ENCODE measurements at places on chromosomes 7 and 10.

GRCh38 chr7:159070431-159071148, 74.1 kb downstream of the VIPR2 start:
- DNase-seq = no peak

DNA sequence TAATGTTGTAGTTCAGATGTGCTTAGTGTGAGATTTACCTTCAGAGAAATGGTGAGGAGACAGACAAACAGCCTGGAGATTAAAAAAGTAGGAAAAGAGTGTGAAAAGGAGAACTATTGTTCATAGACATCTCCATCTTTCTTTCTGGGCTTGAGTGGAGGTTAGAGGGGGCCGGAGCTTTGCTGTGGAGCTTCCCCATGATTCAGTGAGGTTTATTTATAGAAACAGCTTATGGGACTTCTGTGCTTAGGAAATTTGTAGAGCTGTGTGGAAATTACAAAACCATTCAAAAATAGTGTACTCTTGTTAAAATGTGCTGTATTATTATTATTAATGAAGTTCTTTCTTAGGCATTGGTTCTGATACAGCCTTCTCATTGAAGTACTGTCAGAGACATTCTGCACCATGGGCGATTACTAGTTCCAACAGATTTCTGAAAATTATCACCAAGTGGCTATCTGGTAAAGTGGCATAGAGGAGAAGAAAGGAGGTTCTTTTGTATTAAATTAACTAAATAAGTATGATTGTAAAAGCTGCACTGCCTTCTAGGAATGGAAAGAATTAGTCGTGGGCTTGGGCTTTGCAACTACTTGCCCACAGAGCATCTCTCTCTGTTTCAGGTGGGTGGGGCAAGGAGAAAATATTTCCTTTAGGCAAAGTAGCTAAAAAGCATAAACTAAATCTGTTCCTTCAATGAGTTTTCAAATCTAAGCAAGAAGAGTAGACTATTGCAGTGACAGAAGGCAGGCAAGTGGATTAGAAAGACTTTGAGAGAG, 8.7 kb upstream of the TCAF1 start:
- no peak for DNase-seq

- DNase-seq = no peak
These were observed 50.0 kb downstream of the VWA2 start for GRCh38 chr10:114289096-114289436.

GRCh38 chr10:88624840-88625239, 38.3 kb downstream of the LIPJ start:
- no peak for DNase-seq
